ENCODE measurements at places on chromosomes 5 and 9.

GRCh38 chr9:136949239-136949816 lies 2.7 kb upstream of the LCN12 start:
- peak; percentile 39 for DNase-seq

GRCh38 chr5:53601570-53601969 lies 41.1 kb downstream of the NDUFS4 start:
- DNase-seq: no peak

DNA sequence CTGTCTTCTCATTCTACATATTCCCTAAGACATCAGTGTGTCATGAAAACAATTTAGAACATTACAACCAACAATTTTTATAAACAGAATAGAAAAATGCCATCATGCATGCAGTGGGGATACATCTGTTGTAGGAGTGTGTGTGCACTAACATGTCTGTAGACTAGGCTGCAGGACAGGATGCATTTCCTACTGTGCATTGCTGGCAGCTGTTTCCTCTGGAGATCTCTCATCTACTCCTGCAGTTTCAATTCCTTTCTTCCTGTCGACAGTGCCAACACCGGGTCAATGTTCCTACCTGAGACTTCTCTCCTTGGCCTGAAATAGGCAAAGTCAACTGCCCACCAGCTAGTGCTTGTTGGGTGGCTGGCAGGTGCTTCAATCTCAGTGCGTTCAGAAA lies 69.8 kb downstream of the ANKH start:
- peak; percentile 32 for DNase-seq

GRCh38 chr5:157266286-157267007 lies 524 bp downstream of the CYFIP2 start:
- DNase-seq: peak; percentile 69

DNA sequence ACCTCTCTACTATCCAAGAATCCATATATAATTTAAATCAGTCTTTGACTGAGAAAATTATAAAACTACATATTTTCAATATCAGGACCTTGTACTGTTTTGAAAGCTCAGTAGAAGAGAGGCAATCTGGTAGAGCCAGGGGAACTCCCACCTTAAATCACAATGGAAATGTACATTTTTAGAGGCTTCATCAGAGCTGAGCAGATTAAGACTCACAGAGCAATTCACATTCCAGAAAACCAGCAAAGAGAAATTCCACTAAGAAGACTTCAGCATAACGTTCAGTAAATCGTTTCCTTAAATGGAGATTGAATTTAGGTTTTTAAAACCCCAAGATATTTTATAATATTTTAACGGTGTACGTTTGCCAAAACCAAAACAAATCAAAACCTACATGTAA lies 227.8 kb upstream of the TRPM3 start:
- DNase-seq: no peak

GRCh38 chr5:3429962-3430361 lies 165.7 kb upstream of the IRX1 start:
- DNase-seq: no peak

DNA sequence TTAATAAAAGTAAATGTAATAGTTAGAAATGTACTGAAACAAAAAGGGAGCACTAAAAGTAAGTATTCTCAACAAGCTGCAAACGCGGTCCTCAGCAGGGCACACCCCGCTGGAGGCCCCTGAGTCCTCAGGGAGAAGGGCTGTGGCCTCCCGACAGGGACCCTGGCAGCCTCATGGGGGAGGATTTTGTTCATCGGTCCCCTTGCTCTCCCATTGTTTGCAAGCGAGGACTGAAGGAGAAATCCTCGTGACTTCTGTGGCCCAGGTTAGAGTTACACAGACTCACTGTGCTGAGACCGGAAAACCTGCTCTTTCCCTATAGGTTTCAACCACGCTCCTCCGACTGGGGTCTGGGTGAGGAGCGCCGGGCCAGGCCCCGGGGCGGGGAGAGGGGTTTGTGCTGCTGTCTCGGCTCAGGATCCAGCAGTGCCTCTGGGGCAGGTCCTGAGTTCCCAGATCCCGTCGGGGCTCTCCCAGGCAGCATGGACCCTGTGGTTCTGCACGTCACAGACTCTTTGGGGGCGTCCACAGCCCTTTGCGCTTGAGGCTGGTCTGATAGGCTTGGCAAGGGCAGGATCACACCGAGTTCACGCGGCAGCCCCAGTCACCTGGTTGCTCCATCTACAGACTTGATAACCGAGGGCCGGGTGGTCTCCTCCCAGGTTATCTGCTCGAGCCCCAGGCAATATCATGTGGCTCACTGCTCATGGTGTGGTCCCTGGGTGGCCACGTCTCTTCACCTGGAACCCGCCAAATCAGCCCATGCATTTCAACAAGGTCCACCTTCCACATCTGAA lies 38.8 kb downstream of the MRPL36 start:
- DNase-seq: no peak

DNA sequence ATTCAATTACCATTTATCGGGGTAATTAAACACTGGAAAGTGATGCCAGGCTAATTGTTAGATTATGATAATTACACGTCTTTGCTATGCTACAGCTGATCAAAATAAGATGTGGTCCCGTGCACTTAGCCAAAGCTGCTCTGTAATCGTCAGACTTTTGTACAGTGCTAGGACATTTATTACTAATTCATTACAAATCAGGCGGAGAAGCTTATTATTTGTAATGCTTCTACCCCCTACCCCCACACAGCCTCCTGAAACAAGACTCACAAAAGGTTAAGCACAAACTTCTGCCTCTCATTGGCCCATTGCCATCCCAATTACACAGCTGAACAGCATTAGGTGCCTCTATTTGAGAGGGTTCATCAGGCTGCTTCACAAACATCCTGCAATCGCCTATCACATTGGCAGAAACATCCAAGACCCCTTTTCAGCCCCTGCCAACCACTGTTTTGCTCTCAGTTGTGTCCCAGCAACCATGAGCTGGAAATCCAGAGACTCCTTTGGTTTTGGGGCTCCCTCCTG lies 232.7 kb downstream of the EFNA5 start:
- DNase-seq: no peak

DNA sequence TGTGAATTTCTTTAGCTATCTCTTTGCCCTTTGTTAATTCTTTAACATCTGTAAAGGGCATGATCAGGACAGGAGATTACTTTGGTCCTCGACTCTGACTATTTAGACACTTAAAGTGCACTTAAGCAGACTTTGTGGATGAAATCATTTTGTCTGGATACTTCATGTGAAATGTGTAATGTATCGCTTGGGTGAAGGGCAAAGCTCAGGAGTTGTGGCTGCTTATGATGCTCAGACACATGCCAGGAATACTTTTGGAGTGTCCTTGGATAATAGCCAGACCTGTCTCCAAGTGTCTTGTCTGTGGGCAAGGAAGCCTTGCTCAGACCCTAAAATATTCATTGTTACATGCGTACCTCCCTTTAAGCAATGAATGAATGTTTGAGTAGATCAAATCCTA lies 87.8 kb downstream of the RAI14 start:
- no peak for DNase-seq

- DNase-seq: no peak
These were observed 10.4 kb downstream of the SPARC start for GRCh38 chr5:151676314-151676712.

GRCh38 chr9:136051453-136051836 lies 43.6 kb downstream of the NACC2 start:
- peak; percentile 12 for DNase-seq

DNA sequence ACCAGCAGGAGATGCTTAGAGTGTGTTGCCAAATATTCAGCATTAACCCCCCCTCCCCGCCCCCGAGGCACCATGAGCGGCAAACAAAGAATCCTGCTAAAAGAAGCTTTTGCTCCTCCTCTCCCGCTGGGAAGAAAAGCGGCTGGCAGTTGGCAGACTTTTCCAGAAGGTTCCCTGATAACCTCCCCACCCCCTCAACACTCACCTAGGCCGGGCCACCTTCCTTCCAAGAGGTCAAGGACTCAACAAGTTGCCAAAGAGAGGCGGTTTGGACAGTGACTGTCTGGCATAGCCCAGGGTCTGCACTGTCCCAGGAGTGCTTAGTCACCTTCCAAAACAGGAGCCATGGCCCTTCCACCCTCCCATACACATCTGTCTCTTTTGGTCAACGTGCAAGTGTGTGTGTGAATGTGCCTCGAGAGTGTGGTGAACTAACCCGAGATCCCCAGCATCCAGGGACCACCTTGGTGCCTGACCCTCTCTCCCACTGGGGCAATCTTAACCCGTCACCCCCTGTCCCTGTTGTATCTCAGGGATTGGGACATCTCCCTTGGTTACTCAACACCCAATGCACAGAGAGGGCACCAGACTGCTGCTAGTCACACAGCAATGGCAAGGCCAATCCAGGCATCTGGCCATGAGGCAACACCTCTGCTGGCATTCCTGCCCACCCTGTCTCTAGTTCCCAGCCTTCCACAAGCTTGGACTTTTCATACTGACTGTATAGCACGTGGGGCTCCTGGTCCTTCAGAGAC lies 18.9 kb downstream of the CAMK2A start:
- no peak for DNase-seq

DNA sequence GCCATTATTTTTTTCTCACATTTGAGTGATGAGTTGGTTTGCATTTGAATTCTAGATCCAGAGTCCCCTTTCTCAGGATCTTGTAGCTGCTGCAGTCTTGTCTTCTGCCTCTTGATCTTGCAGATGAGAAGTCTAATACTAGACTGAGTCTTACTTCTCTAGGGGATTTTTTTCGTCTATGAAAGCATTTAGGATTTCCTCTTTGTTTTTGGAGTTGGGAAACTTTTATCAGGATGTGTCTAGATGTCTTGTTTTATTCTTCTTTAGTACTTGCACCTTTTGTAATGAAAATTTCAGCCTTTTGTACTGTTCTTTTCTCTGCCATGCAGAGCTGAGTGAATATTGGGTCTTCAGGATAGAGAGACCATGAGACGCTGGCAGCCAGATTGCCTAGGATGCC lies 65.4 kb downstream of the ZNF618 start:
- DNase-seq: no peak

- no peak for DNase-seq
These were observed 44.6 kb upstream of the SEMA4D start for GRCh38 chr9:89542401-89543021.

DNA sequence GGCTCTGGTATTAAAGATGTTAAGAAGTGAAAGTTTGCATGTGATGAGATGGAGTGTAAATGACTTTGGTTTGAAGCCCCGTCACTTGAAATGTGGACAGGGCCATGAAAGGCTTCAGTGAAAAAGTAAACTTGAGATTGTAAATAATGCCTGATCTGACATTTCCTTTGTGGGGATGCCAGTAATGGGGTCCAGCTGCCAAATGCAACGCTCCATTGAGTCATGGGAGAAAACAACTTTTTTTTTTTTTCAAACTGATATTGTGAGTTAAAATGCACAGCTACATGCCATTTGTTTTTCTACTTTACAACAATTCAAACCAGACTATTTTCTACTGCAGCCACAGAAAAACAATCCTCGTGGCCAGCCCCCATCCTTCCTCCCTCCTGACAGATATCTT lies 327.0 kb upstream of the TNC start:
- DNase-seq: no peak

- no peak for DNase-seq
These were observed 122.3 kb upstream of the CDH10 start for GRCh38 chr5:24767086-24767485.
